ENCODE measurements at places on chromosomes 3 and 15. TPM values are rescaled to one million over a fixed set of nuclear protein-coding genes. Genes with fewer than 3 reads are reported as not detected.

GRCh38 chr3:184691397-184692231 is 20.2 kb downstream of the MAGEF1 start:
- DNase-seq = no peak

GRCh38 chr3:193851428-193851847 is 258.4 kb downstream of the OPA1 start:
- DNase-seq = no peak

Gene CCR1
- polyA plus RNA-seq = 8.5 TPM

DNA sequence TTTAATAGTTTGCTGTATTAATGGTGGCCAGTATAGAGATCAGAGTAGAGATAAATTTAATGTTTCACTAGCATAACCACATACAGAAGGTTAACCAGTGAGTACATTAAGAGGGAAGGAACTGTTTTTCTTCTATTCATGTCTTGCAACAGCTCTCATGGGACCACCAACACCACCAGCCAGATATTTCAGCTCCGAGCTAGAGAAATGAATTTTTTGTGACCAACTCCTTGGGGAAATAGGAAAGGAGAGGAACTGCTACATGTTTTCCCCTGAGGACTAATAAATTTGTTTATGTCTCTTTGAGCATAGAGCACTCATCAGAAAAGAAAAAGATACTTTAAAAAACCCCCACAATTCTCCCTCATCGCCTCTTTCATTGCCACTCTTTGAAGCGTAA is 247.5 kb downstream of the MBNL1 start:
- no peak for DNase-seq

DNA sequence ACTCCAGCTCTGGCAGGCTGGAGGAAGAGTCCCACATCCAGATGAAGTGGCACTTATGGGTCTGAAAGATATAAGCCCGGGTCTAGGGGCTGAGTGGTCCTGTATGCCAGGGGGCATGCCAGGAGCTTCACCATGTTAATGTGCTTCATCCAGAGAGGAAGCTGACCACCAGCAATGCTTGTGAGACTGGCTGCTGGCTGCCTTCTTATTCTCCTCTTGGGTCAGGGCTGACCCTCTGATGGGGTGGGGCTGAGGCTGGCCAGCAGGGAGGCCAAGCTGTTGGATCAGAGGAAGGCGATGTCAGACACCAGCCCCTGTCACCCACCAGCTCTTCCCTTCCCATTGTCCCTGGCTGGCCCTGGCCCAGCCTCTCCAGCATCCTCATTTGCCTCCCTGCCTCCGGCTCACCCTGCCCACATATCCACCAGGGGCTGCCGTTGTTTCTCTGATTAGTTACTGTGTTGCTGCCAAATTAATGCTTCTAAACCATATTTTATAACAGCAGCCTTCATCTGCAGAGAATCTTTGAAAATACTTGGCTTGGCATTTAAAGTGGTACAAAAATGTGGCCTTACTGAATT is 20.4 kb upstream of the PSTPIP1 start:
- DNase-seq = no peak

Gene TMEM41A
- 19.9 TPM for polyA plus RNA-seq

Measured in adrenal gland (tissue), 19 donors.